ENCODE measurements at places on chromosomes 11 and 22.

- peak; percentile 5 for DNase-seq
Measured at GRCh38 chr11:57219021-57219627, 17.9 kb downstream of the APLNR start.

- DNase-seq, result peak; percentile 8
Measured at GRCh38 chr11:36702330-36703054, 104.5 kb upstream of the RAG2 start.

- DNase-seq, result no peak
Measured at GRCh38 chr22:23104187-23104971, 34.1 kb downstream of the GNAZ start.

- DNase-seq, result no peak
Measured at GRCh38 chr22:27241430-27242321, 559.9 kb downstream of the MN1 start.

GRCh38 chr11:44916331-44916730 lies 34.4 kb downstream of the TP53I11 start:
- DNase-seq, result no peak

DNA sequence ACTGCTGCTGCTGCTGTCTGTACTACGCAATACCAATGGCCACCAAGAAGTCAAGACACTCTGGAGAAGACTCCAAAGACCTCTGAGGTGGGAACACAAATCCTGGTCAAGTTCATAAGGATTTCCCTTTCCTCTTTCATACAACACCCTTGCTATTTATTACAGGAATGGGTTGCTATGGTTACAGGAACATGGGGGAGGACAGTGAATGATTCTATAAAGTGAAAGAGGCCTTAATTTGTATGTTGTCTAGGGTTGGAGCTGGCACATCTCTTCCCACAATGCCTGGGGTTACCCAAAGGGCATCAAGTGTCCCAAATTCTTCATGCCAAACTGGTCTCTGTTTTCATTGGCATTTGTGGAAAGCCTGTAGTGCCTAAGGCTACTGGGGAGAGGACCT lies 11.4 kb upstream of the SEC14L3 start:
- no peak for DNase-seq

Measured in HL-60 (cell line).